DMS153 (cell line): ENCODE measurements at places on chromosomes 1 and 21.

DNA sequence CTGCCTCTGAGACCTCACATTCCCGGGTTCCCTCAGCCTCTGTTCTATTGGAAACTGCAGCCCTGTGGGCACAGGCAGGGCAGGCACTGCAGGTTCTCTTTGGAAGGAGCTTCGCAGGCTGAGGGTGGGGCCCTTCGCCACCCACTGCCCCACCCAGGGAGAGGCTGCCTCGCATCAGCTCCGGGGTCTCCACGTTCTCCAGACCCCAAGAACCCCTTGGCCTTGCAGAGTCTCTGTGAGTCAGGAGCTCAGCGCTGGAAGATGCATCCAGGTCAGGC is 8.6 kb upstream of the C1orf159 start:
- DNase-seq, result no peak

- DNase-seq, result peak; percentile 47
Observed at GRCh38 chr1:50978852-50979781, 9.1 kb downstream of the CDKN2C start.

DNA sequence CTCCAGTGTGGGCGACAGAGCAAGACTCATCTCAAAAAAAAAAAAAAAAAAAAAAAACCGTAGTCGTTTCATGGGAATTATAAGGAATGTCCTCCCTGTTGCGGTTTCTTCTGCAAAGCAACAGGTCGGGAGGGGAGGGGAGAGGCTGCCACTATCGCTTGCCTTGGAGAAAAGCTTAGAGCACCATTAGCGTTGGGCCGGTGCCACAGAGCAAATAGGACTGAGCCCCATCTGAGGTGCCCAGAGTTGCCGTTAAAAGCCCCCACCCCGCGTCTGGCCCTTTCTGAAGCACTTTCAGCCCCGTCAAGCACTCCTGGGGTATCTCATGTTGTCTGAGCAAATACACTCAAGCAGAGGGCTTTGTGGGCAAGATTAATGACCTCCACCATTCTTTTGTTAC is 2.2 kb downstream of the RIPPLY3 start:
- peak; percentile 96 for DNase-seq

GRCh38 chr1:48873944-48874343 is 97.3 kb upstream of the BEND5 start:
- no peak for DNase-seq

GRCh38 chr1:227735539-227736285 is 477 bp downstream of the SNAP47 start:
- no peak for DNase-seq

- DNase-seq, result no peak
Observed at GRCh38 chr1:2431103-2431502, 18.7 kb upstream of the PEX10 start.

DNA sequence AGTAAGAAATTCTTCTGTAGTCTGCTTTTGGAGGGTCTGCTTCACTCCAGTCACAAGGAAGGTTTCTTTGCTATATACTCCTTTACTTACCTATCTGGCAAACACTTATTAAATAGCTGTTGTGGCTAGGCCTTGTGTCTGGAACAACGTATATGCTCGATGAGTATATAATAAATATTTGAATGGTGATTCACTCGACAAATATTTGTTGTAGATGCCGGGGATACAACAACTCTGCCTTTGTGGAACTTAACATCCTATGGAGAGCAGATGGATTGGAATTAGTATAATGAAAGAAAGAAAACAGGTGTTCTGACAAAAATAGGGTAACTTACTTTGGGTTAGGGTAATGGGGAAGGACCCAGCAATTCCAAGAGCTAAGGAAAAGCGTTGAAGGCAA is 31.1 kb downstream of the KPNA6 start:
- peak; percentile 34 for DNase-seq

DNA sequence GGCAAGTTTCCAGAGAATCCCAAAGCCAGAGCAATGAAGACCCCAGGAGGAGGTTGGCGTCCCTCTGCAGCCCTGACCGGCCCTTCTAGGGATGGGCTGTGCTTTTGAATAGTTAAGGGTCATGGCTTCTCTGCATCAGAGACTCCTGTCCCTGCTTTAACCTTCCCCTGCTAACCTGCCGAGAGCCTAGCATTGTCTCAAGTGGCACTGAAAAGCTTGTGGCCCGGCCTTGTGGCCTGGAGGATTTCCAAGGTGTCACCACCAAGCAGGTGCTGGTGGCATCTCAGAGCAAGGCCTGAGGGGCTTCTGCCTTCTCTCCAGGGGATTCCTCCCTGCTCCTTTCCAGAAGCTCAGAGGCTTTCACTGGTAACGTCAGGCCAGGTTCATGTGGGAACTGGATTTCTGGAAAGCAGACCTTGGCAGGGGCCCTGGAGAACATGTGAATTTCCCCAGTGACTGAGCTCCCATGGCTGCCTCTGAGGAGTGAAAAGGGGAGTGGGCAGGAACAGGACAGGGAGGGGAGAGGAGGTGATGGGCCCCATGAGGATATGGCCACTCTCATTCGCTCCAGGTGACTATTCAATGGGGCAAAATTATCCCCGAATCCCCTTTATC is 409.9 kb downstream of the PTPRU start:
- no peak for DNase-seq

- no peak for DNase-seq
Observed at GRCh38 chr1:53572065-53572814, 113.0 kb downstream of the DMRTB1 start.

GRCh38 chr1:84202126-84202525 is 58.1 kb downstream of the PRKACB start:
- DNase-seq, result no peak

DNA sequence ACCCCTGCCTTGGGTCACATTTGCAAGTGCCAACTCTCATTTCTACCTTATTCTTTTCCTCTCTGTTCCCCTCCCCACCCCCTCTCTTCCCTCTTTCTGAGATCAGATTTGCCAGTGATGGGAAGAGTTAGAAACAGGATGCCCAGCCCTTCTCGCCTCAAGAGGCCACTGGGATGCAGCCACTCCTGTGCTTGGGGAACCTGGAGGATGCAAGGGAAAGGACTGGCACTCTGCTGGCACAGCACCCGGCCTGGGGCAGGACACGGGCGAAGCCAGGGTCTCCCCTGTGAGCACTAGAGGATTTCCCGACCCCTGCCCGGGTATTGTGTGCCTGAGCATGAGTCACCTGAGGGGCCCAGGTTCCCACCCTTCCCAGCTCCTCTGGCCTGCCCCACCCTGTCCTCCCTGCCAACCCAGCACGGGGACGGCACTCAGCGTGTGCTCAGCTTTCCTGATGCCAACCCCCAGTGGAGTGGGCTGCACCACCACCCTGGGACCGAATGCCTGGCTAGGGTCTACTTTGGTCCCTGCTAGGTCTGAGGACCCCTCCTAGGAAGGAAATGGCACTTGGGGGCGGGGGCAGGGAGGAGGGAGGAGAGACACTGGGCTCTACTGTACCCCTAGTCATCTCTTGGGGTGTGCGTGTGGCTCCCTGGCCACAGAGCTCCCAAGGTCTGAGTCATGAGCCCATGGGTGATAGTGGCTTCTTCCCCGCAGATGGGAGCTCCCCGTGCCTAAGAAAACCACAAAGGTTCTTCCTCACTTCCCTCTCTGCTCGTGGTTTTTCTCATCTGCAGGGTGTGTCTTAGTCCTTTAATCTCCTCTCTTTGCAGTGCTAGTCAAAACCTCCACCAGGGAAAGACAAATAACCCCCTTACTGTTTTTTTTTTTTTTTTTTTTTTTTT is 12.4 kb downstream of the LMNA start:
- peak; percentile 65 for DNase-seq

DNA sequence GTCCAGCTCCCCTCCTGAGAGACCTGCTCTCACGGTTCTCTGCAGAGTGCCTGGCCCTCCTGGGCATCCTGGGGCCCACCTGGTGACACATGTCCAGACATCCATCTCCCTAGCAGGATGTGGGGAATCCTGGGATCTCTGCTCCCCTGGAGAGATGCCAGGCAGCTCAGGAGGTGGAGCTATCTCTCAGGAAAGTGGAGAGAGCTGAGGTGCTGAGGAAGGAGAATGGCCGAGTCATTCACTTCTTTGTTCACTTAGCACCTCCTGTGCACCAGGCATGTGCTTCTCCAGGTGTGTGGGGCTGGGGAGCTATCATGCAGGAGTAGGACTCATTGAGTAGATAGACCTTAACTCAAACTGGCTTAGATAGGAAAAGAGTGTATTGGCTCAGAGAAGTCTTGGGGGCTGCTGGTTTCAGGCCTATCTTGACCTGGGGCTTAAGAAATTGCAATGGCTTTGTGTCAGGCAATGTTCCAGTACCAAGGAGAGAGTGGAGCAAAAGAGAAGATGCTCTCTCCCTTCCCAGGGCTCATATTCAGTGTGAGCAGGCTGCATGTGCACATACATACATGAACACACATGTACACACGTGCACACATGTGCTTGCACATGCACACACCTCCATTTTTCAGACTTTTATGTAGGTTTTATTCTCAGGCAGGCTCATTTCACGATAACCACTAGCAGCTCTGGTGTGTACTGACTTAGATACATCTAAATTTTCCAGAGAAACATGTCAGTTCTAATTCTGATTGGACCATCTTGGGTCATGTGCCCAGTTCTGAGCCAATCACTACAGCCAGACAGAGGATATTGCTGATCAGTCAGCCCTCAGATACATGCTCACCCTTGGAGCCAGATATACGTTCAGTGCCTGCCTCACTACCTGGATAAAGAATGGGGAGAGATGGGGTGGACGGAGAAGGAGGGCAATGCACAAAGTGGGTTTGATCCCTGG is 437.6 kb downstream of the PTPRU start:
- peak; percentile 41 for DNase-seq

- DNase-seq, result peak; percentile 84
Observed at GRCh38 chr1:1040004-1040991, 20.4 kb downstream of the AGRN start.

DNA sequence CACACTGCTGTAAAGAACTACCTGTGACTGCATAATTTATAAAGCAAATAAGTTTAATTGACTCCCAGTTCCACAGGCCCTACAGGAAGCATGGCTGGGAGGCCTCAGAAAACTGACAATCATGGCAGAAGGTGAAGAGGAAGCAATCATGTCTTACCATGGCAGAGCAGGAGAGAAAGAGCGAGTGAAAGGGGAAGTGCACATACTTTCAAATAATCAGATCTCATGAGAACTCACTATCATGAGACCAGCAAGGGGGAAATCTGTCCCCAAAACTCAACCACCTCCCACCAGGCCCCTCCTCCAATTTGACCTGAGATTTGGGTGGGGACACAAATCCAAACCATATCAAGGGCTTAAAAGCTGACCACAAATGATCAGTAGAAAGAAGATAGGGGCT is 493.2 kb downstream of the PTPRC start:
- DNase-seq, result no peak

DNA sequence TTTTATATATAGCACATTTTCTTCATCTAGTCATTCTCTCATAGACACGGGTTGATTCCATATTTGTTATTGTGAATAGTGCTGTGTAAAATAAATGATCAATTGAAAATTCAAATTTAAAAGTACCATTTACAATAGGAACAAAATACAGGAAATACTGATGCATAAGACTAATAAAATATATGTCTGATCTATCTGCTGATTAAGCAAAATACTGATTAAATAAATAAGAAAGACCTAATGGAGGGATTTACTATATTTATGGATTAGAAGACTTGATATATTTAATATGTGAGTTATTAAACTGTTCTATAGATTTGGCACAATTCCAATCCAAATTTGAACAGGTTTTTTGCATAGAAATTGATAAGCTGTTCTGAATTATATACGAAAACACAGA is 1044.8 kb upstream of the ADGRL2 start:
- DNase-seq, result no peak

GRCh38 chr1:6961905-6962477 is 176.7 kb downstream of the CAMTA1 start:
- peak; percentile 59 for DNase-seq

DNA sequence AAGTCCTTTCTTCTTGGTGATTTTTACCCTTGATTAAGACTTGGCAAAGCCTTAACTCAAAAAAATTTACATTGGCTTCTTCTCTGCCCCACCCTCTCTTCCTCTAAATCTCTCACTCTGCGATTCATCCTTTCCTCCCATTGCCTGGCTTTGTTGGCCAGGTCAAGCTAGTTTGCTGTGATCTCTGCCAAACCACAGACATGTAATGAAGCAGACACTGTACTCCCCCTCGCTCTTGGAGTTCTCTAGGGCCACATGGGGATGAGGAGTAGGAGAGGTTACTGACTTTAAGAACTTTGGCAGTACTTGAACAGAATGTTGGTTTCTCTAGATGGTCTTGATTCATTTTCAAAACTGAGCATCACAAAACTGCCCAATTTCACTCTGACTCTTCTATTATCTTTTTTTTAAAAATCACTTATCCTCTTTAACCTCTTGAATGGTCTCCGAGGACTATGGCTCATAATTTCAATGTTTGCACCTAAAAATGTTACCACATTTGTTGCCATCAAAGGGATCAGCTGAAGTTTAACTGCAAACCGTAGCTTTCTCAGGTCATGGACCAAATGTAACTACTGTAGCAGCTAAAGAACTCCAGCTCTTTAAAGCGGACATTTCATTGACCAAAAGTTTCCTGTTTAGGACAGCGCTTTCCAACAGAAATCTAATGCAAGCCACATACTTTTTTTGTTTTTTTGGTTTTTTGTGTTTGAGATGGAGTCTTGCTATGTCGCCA is 62.7 kb upstream of the IPO9 start:
- no peak for DNase-seq
